ENCODE measurements at places on chromosomes 5 and 9.

GRCh38 chr9:18605766-18606180 is 131.8 kb downstream of the ADAMTSL1 start:
- H3K4me3 ChIP-seq = no peak overlapping the region
- H3K4me1 ChIP-seq = no peaks in the 10 kb centered on the region
- no peaks in the 10 kb centered on the region for H3K36me3 ChIP-seq
- no peak for DNase-seq

DNA sequence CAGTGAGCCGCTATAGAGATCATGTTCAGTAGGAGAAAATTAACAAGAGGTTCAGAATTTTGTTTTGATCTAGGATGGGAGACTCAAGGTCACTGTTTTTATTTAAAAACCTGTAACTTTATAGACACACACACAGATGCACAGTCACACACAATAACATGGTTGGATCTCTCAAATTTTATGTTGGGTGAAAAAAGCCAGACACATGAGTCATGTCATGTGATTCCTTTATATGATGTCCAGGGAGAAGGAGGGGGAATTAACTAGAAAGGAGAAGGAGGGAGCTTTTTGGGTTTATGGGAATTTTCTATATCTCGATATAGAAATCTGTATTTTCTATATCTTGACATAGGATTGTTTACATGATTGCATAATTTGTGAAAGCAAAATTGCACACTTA is 17.1 kb downstream of the C6 start:
- no peak for DNase-seq
- H3K27me3 ChIP-seq = no peaks in the 10 kb centered on the region
- no peaks in the 10 kb centered on the region for H3K36me3 ChIP-seq
- no peaks in the 10 kb centered on the region for H3K4me1 ChIP-seq
- H3K27ac ChIP-seq = no peak overlapping the region

DNA sequence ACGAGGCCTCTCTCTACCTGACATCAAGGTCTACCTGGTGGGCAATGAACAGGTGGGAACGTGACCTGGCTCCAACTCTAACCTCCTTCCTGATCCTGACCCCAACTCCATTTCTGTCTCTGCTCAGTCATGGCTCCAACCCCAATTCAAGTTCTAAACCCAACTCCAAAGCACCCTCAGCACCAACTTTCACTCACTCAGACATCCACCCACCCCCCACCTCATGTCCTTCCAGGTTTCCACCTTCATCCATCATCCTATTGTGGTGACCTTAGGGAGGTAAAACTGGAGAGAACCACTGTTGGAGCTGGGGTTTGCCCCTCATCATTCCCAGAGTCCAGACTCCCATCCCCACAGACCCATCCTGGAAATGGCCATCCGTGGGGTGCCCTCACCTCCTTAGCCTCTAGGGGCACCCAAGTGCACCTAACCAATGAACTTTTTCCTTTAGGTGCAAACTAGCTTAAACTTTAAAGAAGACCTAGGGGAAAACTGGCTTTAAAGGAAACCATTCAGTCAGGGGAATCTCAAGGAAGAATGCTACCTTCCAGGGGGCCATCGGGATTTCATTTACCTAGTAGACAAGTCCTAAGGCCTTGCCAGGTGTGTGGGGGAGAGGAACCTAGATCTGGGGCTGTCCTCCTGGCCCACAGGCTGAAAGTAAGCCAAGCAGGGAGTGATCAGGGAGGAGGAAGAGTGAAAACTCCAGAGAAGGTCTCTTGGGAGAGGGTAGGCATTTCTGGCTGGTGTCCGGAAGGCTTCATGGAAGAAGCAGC is 11.3 kb downstream of the RGS14 start:
- no peak for DNase-seq
- peak overlapping the region; percentile 77 for H3K27ac ChIP-seq
- no peaks in the 10 kb centered on the region for H3K27me3 ChIP-seq
- H3K4me1 ChIP-seq = peaks cover 12% of the 10 kb centered on the region
- H3K36me3 ChIP-seq = no peaks in the 10 kb centered on the region
- H3K4me3 ChIP-seq = no peak overlapping the region

GRCh38 chr5:155380480-155380879 is 366.9 kb downstream of the KIF4B start:
- no peaks in the 10 kb centered on the region for H3K27me3 ChIP-seq
- no peak overlapping the region for H3K4me3 ChIP-seq
- DNase-seq = no peak
- H3K4me1 ChIP-seq = no peaks in the 10 kb centered on the region

DNA sequence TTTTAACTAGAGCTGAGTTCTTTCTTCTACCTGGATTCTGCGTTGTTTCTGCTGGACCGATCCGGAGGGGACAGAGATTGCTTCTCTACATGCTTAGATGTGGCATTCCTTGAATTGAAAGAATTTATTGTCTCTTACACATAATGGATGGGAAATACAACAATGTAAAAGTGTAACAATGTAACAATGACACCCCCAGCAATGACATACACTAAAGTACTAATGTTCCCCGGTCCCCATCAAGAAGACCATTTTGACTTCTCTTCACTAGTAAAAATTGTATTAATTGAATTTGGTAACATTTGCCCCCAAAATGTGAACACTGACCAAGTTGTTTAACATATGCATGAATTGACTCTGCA is 760.2 kb downstream of the TAF11L14 start:
- DNase-seq = no peak
- no peak overlapping the region for H3K27ac ChIP-seq
- H3K4me3 ChIP-seq = no peak overlapping the region
- H3K27me3 ChIP-seq = no peaks in the 10 kb centered on the region
- no peaks in the 10 kb centered on the region for H3K36me3 ChIP-seq
- H3K4me1 ChIP-seq = no peaks in the 10 kb centered on the region

- no peak for DNase-seq
- H3K36me3 ChIP-seq = no peaks in the 10 kb centered on the region
Observed at GRCh38 chr9:117825609-117826347, 121.6 kb downstream of the TLR4 start.

All from prostate gland (tissue), 2 donors.